Breast epithelium (tissue), 4 donors: ENCODE measurements at places on chromosomes 5 and 9.

GRCh38 chr9:117860849-117861248 lies 156.6 kb downstream of the TLR4 start:
- no peak for DNase-seq

- DNase-seq, result peak; percentile 53
These were observed 1.1 kb downstream of the PPIC start for GRCh38 chr5:123035360-123035917.

- no peak for DNase-seq
These were observed 38.8 kb downstream of the IARS1 start for GRCh38 chr9:92254381-92255337.

DNA sequence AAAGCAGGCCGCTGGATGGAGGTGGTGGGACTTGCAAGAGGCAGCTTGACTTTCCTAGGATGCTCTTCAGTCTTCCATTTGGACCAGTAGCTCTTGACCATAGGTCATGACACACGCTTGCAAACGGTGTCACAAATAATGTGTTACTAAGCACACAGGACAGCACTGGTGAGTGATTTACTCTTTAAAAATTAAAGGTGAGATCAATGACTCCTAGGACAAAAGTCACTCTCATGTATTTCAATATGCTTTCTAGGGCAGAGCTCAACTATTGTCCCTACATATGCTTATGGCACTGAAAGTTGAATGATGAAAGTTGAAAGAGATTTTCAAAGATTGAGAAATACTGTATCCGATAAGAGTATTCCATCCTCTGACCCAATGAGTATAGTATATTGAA lies 496.7 kb downstream of the EBF1 start:
- no peak for DNase-seq

DNA sequence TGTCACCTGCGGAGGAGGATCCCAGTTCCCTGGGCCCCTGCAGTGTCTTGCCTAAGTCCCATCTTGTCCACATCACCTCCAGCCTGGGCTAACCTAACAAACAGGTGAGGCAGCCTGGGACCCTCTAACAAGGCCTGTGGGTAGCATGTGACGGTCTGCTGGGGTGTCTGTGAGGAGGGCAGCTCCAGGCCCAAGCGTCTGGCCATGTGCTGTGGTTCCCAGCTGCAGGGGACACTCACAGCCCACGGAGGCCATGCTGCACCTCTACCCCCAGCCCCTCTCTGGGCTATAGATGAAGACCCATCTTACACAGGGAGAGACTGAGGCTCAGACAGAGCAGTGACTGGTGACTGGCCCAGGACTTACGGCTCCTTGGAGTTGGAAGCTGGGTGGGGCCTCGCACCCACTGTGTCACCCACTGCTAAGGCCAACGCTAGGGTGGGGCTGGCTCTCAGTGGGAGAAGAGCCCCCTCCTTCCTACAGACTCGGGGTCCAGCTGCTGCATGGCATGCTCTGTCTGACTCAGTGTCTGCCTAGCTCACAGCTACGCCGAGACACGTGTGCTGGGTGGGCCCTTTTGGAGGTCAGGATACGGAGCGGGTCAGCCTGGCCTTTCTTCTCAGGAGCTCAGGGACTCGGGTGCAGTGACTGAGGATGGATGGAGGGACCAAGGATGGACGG lies 40.8 kb upstream of the RNF130 start:
- no peak for DNase-seq

- no peak for DNase-seq
These were observed 57.9 kb upstream of the IER5L start for GRCh38 chr9:129235931-129236331.

GRCh38 chr9:36141288-36141687 lies 4.8 kb downstream of the GLIPR2 start:
- DNase-seq, result peak; percentile 58

DNA sequence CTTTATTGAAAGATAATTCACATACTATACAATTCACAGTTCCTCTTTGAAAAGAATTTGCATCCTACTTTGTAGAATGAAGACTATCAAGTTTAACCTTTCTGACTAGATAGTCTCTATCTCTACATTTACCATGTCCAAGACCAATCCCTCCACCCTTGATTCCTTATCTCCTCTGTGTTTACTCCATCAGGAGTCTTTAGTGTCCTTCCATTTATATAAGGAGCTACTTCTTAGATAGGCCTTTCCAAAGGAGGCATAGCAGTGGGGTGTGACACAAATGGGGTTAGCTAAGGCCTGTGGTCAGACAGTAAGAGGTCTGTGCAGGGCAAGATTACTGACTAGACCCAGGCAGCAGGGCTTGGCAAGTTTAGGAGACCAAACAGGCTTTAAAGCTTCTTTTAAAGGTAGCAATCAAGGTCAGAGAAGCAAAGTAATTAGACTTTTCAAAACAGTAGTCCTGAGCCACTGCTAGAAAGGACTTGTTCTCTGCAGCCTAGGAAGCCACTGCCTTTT lies 11.1 kb upstream of the DMXL1 start:
- DNase-seq, result no peak

- no peak for DNase-seq
These were observed 163.2 kb downstream of the HCN1 start for GRCh38 chr5:45532826-45533624.

DNA sequence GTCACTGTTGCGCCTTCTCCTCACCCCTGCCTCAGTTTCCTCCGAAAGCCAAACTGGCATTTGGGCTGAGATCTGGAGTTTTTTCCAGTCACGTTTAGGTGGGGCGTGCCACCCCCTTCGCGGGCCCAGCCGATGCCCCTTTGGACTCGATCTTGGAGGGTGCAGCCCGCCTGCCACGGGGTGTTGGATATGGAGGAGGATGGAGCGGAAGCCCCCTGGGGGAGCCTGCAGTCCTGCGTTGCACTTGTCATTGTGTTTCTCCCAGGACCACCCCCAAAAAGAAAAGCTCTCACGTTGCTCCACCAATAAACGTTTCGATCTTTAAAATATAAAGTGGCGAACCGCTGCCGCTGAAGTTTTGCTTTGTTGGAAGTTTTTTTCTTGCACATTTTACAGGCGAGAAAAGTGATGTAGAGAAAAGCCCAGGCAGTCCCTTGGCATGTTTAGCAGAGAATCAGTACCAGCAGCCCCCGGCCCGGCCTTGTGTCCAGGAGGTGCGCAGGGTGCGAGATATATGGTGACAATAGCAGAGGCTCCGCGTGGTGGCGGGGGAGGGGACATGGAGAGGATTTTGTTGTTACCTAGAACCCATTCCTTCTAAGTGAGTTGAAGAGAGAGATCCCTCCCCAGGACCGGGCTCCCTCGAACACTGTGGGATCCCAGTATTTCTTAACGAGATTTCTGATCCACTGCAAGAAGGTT lies 681 bp downstream of the F2R start:
- DNase-seq, result no peak

DNA sequence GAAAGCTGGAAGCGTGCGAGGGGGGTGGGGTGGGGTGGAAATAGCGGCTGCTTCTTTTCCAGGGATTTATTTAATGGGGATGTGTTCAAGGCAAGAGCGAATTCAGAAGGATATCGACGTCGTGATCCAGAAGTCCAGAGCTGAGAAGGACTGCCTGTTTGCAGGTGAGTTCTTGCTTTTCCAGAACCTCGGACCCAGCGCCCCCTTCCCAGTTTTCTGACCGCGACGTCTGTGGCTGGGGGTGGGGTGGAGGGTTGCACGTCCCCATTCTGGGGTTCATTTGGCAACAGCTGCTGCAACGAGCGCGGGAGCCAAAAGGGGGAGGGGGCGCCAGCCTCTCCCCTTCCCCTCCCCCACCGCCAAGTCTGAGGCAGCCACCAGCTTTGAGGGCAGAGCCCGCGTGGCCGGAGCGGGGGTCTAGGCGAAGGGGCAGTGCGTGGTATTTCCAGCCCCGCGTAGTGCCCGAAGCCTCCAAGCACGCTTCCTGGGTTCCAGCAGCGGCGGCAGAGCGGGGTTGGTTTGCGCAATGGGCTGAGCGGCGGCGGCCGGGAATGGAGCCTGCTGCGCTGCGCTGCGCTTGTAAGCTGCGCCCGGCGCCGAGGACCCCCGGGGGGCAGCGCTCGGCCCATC lies 701 bp downstream of the PARP8 start:
- DNase-seq, result peak; percentile 57

DNA sequence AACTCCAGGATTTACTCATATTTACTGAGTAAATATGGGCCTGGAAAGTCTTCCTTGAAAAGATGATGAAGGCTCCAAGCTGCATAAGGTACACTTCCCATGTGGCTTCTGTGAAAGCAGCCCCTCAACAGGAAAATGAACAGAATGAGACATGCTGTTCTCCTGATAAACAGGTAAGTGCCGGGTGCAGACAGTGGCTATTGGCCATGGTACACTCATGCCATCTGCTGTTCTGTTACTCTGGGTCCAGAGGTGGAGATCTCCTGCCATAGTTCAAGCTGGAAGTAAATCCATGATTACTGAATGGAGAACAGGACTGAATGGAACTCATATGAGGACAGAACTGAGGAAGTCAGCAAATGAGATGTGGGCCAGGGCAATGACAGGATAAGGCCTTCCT lies 103.6 kb downstream of the SLIT3 start:
- DNase-seq, result peak; percentile 36

DNA sequence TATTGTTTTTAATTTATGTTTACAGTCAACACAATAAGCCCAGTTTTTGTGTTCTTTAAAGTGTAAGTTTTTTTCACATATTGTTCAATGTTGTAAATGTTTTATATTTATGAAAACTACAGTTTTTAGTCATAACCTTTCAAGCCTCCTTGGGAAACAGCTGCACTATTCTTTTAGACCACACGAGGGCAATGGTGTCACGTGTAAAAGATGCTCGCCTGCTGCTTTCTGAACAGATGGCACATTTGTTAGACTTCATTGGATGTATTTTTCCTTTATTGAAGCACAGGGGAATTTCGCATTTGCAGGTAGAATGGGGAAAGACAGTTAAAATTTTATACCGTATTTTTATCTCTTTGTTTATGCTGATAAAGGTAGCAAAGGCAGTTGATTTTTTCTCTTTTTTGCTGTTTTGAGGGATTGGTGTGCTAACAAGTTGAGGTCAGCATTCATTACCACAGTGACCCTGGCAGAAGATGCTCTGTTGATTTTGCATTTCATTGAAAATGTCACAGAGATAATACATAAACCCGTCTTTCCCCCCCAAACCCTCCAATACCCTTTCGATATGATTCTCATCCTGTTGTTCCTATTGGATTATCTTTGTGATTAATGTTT lies 59.0 kb downstream of the MAT2B start:
- no peak for DNase-seq

- DNase-seq, result no peak
These were observed 147.0 kb upstream of the RASA1 start for GRCh38 chr5:87120518-87121303.

GRCh38 chr9:79900754-79901153 lies 329.0 kb downstream of the TLE4 start:
- no peak for DNase-seq

DNA sequence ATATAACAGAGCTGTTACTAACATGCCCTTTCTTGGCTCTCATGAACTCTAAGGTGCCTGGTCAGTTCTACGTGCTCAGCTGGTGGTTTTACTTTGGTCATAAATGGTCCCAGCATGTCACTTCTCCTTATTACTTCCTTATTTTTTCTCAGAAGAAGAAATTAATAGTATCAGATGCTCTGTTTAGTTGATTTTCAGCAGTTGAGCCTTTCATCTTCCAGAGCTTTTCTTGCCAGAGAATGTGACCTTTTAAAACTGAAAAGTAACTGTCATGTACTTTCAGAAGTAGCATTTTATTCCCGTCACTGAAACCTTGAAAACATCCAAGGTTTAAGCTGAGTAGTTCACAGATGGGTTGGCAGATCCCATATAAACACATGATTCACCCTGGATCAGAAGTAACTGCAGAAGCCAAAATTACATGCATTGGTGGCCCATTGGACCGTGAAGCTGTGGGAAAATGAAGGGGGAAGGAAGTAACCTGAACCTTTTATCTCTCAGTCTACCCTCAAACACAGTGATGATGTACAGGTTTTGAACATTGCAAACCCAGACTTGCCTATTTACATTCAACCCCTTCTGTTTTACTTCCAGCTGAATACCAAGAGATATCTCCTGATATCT lies 50.5 kb downstream of the HACD4 start:
- no peak for DNase-seq

DNA sequence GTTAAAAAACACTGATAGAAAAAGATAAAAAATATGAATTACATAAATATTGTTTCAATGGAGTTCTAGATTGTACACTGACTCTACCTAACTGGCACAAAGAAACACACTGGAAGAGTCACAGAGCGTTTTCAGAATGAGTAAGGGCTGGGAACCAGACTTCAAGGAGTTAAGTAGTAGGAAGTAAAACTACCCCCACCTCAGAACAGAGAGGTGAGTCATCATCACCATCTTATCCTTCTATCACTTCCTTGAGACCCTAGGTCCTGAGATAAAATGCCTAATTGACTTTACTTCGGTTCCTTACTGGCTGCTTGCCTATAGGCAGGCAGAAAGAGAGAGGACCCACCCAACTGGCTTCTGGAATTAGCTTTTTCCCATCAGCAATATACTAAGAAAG lies 79.7 kb downstream of the ELAVL2 start:
- no peak for DNase-seq

- no peak for DNase-seq
These were observed 190.3 kb downstream of the TLE1 start for GRCh38 chr9:81499021-81499454.

DNA sequence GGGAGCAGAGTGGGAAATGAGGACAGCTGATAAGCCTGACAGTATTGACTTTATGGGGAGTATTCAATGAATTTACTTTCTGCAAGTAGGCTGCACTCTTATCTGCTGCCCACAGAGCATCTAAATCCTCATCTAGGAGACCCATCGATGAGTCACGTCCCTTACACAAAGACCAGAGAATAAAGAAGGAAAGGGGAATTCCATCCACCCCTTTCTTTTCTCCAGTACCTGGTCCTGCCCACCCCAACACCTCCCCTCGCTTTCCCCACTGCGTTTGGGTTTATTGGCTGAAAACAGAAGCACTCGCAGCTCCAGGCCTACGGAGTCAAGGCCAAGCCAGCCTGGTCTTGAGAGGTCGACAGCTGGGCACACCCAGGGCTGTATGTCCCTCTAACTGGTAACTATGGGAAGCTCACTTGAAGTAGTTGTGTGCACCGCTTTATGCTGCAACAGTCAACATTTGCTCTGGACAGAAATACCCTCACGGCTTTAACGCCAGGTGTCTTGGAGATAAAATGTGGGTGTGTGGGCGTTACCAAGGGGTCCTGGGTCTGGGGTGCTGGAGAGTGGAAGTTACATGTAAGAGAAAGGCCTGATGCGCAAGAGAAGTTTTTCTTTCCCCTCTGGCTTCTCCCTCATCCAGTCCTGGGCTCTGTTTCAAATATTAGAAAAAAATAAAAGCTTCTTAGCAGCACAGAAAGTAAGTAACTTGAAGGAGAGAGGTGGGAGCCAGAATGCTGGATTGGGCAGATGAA lies 14.5 kb upstream of the TAL2 start:
- no peak for DNase-seq

- no peak for DNase-seq
These were observed 69.4 kb upstream of the CTSL start for GRCh38 chr9:87656485-87656884.

DNA sequence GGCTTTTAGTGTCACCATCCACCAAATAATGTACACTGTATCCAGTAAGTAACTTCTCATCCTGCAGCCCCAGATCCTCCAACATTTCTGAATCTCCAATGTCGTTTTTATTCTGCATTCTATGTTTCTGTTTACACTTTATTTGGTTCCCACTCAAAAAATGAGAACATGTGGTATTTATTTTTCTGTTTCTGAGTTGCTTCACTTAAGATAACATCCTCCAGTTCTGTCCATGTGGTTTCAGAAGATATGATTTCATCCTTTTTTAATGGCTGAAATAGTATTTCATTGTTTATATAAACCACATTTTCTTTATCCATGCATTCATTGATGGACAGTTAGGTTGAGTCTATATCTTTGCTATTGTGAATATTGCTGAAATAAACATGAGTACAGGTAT lies 677.3 kb upstream of the FTMT start:
- DNase-seq, result no peak
